ENCODE measurements at places on chromosomes 2 and 18. TPM values are rescaled to one million over a fixed set of nuclear protein-coding genes. Genes with fewer than 3 reads are reported as not detected.

IL1B gene
- total RNA-seq = 3.1 TPM

- H3K27ac ChIP-seq = no peak overlapping the region
- H3K4me3 ChIP-seq = no peak overlapping the region
- peaks cover 8% of the 10 kb centered on the region for H3K36me3 ChIP-seq
- H3K4me1 ChIP-seq = no peaks in the 10 kb centered on the region
- no peak for DNase-seq
Observed at GRCh38 chr2:71530641-71531332, 77.4 kb downstream of the DYSF start.

DNA sequence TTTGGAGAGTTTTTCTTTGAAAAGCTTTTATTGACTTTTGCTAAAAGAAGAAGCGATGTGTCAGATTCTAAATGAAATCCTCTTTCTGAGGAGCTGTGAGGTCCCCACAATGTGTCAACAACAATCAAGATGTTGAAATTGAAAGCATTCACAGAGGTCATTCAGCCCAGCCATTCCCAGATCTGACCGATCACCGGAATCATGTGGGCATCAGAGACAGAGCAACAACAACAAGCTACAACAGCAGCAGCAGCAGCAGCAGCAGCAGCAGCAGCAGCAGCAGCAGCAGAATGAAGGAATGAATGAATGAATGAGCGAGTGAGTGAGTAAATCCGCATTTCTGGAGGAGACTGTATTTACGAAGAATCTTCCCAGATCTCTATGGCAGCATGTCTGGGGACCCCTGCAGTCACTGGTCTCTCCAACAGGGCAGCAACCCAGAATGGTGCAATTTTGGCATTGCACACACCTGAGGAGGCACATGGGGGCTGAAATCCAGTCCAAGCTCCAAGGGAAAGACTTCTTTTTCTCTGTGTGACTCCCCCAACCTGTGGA, 299.0 kb downstream of the MYCN start:
- peaks cover 2% of the 10 kb centered on the region for H3K27me3 ChIP-seq
- no peak for DNase-seq
- H3K36me3 ChIP-seq = no peaks in the 10 kb centered on the region
- no peak overlapping the region for H3K27ac ChIP-seq

DNA sequence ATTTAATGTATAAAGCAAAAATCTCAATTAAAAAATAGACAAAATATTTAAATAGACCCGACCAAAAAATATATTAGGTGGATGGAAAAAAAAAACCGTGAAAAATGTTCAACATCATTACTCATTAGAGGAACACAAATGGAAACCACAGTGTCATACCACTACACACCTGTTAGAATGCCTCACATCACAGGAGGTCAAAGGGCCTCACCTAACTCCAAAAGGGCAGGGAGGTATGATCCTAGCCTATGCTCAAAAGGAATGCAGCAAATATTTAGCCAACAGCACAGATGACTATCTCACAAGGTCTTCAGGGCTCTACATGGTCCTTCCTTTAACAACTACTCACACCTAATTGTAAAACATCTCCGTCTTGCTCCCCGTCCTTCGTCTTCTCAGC, 185.5 kb upstream of the SETBP1 start:
- no peaks in the 10 kb centered on the region for H3K27me3 ChIP-seq
- no peak for DNase-seq
- H3K27ac ChIP-seq = no peak overlapping the region

- no peaks in the 10 kb centered on the region for H3K27me3 ChIP-seq
- no peak overlapping the region for H3K4me3 ChIP-seq
- H3K36me3 ChIP-seq = no peaks in the 10 kb centered on the region
- no peak overlapping the region for H3K27ac ChIP-seq
- no peak for DNase-seq
- no peaks in the 10 kb centered on the region for H3K4me1 ChIP-seq
Observed at GRCh38 chr2:7594211-7594610, 677.0 kb downstream of the RNF144A start.

SERPINB3 gene
- total RNA-seq = 0.05 TPM

RAPGEF4 gene
- 18.2 TPM for total RNA-seq

ZBTB7C gene
- 0.19 TPM for total RNA-seq

GRCh38 chr2:3459185-3460015, 59.9 kb downstream of the ADI1 start:
- H3K27ac ChIP-seq = no peak overlapping the region
- H3K36me3 ChIP-seq = peaks cover 2% of the 10 kb centered on the region
- no peak for DNase-seq

GRCh38 chr2:61425605-61426155, 45.2 kb downstream of the USP34 start:
- H3K36me3 ChIP-seq = no peaks in the 10 kb centered on the region
- peaks cover 18% of the 10 kb centered on the region for H3K4me1 ChIP-seq
- DNase-seq = no peak
- H3K27ac ChIP-seq = no peak overlapping the region

ATIC gene
- 28.9 TPM for total RNA-seq

SAG gene
- total RNA-seq = not detected

- no peaks in the 10 kb centered on the region for H3K36me3 ChIP-seq
- H3K27ac ChIP-seq = no peak overlapping the region
- no peak for DNase-seq
- no peak overlapping the region for H3K4me3 ChIP-seq
Observed at GRCh38 chr2:29082804-29083495, 8.6 kb upstream of the PCARE start.

DNA sequence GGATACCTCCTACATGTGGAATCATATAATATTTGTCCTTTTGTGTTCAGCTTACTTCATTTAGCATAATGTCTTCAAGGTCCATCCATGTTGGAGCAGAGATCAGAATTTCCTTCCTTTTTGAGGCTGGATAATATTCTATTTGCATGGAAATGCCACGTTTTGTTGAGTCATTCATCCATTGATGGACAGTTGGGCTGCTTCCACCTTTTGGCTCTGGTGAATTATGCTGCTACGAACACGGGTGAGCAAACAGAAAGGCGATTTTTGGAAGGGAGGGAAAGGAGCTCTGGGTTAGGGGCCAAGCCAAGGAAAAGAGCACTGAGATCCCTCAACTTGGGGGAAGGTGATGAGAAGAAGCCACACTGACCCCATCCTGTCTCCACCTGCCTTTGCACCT, 260.5 kb downstream of the TNS1 start:
- no peaks in the 10 kb centered on the region for H3K27me3 ChIP-seq
- H3K4me1 ChIP-seq = no peaks in the 10 kb centered on the region
- no peak for DNase-seq
- no peak overlapping the region for H3K27ac ChIP-seq

DNA sequence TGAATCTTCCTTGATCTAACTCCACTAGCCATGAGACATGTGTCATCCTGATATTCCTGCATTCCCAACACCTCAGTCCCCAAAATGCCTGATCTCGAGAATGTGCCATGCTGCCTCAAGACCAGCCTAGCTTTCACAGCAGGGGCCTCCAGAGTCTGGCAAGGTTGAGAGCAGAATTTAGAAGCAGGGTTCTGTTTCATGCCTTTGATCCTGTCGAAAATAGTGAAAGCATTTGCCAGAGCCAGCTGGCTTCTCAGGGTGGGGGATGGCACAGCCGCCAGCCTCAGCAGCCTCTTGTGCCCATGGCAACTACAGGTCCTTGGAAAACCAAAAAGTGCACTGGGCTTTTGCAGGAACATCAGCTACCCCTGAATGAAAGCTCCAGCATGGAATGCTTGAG, 143.5 kb downstream of the RTN4 start:
- no peak overlapping the region for H3K4me3 ChIP-seq
- peak overlapping the region; percentile 8 for H3K27ac ChIP-seq
- no peaks in the 10 kb centered on the region for H3K36me3 ChIP-seq
- H3K27me3 ChIP-seq = no peaks in the 10 kb centered on the region
- no peak for DNase-seq

TTC27 gene
- total RNA-seq = 8.6 TPM

ELOA2 gene
- total RNA-seq = not detected

MTCL1 gene
- total RNA-seq = 5.4 TPM

DNA sequence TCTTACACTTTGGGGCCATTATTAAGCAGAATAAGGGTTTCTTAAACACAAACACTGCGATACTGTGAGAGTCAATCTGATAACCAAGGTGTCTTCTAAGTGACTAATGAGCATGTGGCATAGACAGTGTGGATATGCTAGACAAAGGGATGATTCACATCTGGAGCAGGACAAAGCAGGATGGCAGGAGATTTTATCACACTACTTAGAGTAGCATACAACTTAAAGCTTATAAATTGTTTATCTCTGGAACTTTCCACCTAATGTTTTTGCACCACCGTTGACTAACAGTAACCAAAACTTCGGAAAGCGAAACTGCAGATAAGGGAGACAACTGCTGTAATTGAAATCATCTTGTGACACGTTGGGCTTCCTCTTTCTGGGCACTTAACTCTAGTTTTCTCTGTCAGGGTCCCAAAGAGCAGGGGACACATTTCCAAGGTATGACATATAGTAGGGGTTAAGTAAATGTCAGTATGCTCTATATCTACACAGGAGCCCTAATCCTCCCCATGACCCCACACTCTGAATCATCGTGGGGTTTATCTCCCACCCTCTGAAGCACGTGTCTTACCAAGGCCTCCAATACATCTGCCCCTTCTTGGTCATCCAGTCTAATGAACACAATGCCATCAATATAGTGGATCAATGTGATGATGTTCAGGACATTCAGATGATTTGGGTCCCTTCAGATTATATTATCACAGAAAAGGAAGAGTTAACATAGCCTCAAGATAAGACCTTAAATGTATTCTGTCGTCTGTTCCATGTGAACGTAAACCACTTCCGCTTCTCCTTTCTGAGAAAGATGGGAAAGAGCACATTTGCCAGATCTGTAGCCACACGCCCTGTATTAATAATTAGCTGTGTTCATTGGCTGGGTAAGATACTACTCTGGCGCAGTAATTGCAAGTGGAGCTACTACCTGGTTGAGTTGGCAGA, 78.7 kb downstream of the FTCDNL1 start:
- no peak for DNase-seq
- H3K4me3 ChIP-seq = no peak overlapping the region
- no peaks in the 10 kb centered on the region for H3K4me1 ChIP-seq

- peak overlapping the region; percentile 84 for H3K27ac ChIP-seq
- no peaks in the 10 kb centered on the region for H3K27me3 ChIP-seq
- H3K4me1 ChIP-seq = peaks cover 21% of the 10 kb centered on the region
- H3K36me3 ChIP-seq = no peaks in the 10 kb centered on the region
- DNase-seq = no peak
- H3K4me3 ChIP-seq = no peak overlapping the region
Observed at GRCh38 chr2:43086451-43087221, 139.8 kb downstream of the ZFP36L2 start.

Measured in liver (tissue), 10 donors.